ENCODE measurements at places on chromosomes 1 and 21.

DNA sequence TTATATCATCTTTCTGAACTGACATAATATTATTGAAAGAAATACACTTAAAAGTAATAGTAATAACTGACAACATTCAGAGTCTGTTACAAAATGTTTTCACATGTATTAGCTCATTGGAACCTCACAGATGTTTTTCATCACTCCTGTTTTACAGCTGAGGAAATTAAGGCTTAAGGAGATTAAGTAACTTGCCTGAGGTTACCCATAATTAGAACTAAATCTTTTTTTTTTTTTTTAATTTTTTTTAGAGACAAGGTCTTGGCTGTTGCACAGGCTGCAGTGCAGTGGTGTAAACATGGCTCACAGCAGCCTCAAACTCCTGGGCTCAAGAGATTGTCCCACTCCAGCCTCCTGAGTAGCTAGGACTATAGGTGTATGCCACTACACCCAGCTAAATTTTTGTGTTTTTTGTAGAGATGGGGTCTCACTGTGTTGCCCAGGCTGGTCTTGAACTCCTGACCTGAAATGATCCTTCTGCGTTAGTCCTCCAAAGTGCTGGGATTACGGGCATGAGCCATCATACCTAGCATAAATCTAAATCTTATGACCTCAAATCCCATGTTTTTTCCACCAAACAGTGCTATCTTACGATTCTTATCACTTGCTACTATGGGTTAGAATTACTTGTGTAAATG is 64.7 kb upstream of the MACF1 start:
- DNase-seq, result no peak

- no peak for DNase-seq
Measured at GRCh38 chr21:45861156-45861870, 120.3 kb upstream of the COL6A1 start.

GRCh38 chr1:2326524-2326923 is 64.8 kb downstream of the MORN1 start:
- DNase-seq, result no peak

DNA sequence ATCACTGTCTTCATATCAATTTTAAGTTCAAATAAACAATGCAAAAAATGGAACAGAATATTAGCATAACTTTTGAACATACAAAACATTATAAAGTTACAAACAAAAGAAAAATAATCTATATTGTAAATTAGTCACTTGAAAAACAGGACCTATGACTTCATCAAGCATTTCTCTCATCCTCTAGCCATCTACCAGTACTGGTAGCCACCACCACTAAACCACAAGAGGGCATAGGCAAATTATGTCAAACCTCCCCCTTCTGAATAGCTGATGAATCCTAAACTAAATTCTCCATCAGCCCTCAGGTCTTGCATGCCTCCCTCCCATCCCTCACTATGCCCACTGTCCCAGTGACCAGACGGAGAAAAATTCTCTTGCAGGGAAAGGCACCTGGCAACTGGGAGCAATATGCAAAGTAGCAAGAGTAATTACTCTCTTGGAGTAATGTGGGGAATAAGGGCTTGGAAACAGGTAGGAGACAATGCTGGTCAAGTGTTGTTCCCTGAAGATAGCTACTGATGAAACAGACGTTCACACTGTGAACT is 37.1 kb downstream of the SSX2IP start:
- DNase-seq, result no peak
